ENCODE measurements at places on chromosomes 2 and 18. TPM values are rescaled to one million over a fixed set of nuclear protein-coding genes. Genes with fewer than 3 reads are reported as not detected.
A peak's percentile ranks its signal among the peaks of the same experiment; 100 is the strongest.

Gene CD8B2
- not detected for total RNA-seq

Gene GCG
- total RNA-seq, result not detected

Gene CDCA7
- total RNA-seq, result 25.1 TPM

Gene ABCG8
- not detected for total RNA-seq

Gene SANBR
- 8.9 TPM for total RNA-seq

Gene CEP76
- total RNA-seq, result 15.6 TPM

Gene DNAH7
- total RNA-seq, result 0.20 TPM

Gene ANKRD62
- not detected for total RNA-seq

Gene SLC9A2
- total RNA-seq, result 19.3 TPM

Gene SIX2
- 0.15 TPM for total RNA-seq

Gene PPP1R1C
- total RNA-seq, result 2.7 TPM

Gene ADAM23
- total RNA-seq, result 24.6 TPM

GRCh38 chr2:224538561-224539138, 46.5 kb downstream of the CUL3 start:
- DNase-seq, result no peak

GRCh38 chr2:17518212-17519154, at the start of gene RAD51AP2:
RAD51AP2 (minus strand) TSS chr2:17518440; CDS start chr2:17518415, 25 bp downstream.
- DNase-seq, result peak; percentile 36

GRCh38 chr2:216017365-216017764, 4.0 kb upstream of the MREG start:
- DNase-seq, result no peak

DNA sequence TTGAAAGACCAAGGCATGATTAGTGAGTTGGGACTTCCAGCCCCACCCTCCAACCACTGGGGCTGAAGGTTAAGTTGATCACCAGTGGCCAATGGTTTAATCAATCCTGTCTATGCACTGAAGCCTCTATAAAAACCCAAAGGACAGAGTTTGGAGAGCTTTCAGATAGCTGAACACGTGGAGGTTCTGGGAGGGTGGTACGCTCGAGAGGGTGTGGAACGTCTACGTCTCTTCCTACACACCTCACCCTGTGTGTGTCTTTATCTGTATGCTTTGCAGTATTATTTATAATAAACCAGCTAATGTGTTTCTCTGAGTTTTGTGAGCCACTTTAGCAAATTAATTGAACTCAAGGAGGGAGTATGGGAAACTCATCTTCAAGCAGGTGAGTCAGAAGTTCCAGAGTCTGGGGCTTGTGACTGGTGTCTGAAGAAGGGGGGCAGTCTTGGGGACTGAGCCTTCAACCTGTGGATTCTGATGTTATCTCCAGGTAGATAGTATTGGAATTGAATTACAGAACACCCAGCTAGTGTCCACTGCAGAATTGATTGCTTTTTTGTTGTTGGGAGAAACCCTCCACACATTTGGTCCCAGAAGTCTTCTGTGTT, 20.3 kb downstream of the ACTR3 start:
- DNase-seq, result no peak

GRCh38 chr2:2175381-2176090, 155.5 kb downstream of the MYT1L start:
- DNase-seq, result no peak

GRCh38 chr2:12807907-12808810, 91.4 kb downstream of the TRIB2 start:
- no peak for DNase-seq

GRCh38 chr2:207352978-207353671, 176.6 kb upstream of the CREB1 start:
- no peak for DNase-seq

DNA sequence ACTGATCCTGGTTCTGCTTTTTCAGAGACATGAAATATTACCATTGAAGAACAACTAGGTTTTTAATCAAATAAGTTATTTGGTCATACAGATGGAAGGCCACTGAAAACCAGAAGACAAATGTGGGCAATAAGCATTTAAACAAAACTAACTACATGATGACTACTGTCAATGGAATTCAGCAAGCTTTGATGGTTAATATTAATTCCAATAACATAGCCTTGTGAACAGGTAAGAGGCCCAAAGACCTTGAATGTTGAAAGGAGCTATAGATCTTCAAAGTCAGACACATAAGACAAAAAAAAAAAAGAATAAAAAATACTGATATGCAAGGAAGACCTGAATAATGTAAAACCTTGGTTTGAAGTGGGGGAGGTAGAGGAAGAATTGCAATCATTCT, 1955.6 kb upstream of the CELF4 start:
- no peak for DNase-seq

GRCh38 chr2:107323946-107324565, 438.1 kb upstream of the ST6GAL2 start:
- no peak for DNase-seq

DNA sequence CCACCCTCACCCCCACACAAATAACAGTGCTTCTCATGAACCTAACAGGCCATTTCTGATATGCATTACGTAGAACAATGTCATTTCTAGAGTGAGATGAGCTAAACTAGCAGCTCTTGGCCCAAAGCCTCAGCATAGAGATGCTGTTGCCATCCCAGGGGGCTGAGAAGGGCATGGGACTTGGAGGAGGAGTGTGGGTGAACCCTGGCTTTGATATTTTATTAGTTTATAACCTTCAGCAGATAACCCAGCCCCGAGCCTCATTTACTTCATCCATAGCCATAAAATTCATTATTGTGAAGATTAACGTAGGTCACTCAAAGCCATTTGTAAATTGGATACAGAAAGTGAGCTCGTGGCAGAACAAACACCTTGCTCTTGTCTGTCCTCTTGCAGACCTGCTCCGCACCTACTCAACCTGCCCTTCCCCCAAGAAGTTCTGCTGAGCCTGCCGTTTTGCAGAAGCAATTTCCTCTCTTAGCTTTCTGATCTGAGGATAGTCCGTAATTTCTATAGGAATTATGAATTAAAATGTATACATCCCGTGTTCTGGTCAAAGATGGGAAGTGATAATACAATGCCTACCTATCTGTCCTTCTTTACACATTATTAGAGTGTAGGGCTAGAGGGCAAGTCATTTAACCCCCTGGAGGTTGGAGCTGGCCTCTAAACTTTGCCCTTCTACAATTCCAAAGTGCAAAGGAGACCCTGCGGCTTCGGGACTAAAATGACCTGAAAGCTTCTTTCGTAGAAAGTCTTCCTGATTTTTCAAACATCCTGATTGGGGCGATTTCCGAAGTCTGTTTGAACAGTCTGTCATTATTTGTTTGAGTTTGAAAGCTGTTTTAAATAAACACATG, 187.4 kb downstream of the BCL2 start:
- no peak for DNase-seq

GRCh38 chr18:8507915-8508705, 101.1 kb upstream of the RAB12 start:
- DNase-seq, result no peak

DNA sequence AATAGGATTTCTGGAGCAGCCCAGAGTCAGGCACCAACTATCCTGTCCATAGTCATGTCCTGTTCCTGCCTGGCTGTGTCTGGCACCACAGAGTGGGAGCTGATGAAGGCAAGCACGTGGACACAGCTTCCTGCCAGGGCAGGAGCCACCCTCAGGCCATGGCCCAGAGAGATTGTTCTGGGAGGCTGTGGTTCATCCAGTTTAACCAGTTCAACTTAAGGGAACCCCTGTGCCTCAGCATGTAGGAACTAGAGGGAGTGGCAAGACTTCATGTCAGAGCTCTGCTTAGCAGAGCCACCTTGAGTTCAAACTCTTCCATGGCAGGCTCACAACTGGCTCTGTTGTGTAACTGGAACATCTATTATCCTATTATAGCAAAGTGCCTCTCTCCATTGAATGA, 73.2 kb upstream of the NCKAP5 start:
- peak; percentile 14 for DNase-seq

- DNase-seq, result no peak
These were observed 26.2 kb upstream of the XDH start for GRCh38 chr2:31440764-31441163.

DNA sequence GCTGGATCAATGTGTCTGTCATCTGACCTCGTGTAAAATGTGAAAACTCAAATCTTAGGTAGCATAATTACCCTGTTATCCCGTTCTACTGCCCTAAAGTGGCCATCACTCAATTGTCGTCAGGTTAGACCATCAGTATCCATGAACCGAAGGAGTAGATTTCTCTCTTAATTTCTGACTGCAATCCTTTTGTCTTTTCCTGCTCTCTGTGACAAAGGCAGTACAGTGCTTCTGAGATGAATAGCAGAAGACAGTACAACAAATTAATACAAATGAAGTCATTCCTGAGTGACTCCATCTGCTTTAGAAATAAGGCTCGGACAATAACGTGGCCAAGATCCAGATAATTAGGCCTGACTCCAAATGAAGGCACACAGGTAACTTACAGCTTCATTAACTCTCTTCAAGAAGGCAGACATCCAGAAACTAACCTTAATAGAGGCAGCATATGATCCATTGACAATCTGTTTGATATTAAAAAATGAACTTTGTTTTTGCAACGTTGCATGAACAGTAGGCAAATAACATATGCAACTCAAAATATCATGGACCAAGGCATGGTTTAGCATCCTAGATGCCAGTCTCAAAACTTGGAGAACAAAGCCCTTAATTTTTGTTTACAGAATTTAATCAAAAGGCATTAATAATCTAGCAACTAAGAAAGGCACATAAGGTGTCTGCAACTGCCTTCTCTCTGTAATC, 96.7 kb upstream of the CDH20 start:
- DNase-seq, result no peak

DNA sequence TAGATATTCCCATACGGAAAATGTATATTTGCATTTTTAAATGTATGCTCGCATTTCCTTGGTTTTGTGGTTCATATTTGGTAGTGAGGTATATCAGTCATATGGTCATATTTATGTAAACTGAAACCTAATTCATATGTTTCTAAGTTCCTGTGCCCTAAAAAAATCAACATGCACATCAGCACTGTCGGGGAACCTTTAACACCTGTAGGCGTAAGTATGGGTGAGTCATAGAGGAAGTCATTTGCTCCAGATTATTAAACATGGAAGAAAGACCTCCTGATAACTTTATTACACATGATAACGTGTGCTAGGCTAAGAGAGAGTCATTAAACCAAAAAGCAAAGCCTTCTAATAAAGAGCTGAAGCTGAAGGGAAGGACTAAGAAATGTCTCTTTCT, 437.7 kb downstream of the NRXN1 start:
- no peak for DNase-seq

DNA sequence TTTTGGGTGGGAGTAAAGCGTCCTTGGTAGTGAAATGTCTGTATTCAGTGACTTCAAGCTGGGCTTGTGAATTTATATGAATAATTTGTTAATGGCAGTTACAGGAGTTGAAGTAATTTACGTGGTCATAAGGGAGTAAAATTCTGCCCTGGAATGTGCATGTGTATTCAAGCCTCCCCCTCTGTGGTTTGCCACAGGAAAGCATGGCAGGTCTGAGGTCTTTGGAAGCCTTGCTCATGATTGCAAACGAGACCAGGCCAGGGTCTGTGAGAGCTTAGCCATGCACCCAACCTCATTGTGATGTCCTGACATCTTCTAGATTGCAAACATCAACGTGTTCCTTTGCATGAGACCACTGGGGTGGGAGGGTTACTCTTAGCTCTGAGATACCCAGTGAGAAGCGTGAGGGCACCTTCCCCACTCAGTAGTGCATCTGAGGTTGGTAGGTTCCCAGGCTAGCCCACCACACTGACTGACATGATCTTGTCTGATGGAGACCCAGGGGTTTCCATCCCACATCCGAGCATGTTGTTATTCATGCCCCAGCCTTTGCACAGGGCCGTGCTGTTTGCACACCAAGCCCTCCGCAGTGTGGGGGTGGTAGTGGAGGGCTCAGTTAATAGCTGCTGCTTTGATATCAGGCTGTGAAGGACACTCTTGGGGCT, 216.5 kb downstream of the KLHL29 start:
- no peak for DNase-seq

DNA sequence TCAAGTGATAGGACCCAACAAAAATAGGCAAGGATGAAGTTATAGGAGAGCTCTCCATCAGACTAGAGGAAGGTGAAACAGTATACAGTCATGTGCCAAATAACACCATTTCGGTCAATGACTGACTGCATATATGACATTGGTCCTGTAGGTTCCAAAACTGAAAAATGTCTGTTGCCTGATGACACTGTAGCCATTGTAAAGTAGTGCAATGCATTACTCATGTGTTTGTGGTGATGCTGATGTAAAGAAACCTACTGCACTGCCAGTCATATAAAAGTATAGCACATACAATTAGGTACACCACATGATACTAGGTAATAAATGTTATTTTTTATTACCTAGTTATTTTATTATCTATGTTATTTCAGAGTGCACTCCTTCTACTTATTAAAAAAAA, 147.9 kb downstream of the GREB1L start:
- no peak for DNase-seq

- DNase-seq, result no peak
These were observed 168.5 kb upstream of the SLC39A10 start for GRCh38 chr2:195488567-195488966.

DNA sequence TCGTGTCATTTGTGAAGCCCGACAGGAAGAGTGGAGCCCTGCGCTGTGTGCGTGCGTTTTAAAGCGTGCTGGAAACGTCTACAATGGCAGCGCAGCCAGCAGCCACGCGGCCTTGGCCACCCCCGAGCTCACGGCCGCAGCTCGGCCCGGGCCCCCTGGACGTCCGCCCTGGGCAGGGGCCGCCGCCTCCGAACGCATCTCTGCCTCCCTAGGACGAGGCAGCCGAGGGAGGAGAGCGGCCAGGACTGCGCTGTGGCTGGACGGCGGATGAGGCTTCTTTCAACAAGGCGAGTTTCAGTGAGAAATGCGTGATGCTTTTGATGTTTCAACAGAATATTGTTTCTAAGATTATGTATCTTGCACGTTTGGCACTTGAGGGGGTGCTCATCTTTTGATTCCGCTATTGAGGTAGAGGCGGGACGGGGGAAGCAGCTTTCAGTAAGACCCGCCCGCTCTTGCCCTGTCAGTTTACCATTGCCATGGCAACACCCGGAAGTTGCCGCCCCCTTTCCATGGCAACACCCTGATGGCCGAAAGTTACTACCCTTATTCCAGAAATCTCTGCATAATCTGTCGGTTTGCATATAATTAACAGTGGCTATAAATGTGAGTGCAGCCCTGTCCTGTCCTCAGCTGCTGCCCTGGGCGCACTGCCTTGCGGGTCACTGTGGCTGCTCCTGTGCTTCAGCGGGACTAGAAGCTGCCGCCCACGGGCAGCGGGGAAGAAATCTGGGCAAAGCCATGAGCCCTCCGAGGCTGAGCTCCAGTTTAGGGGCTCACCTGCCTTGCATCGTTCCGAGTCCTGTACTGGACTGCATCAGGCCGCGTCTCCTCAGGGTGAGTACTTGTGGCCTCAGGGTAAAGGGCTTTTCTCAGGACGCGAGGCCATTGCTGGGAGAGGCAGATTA, 38.6 kb downstream of the ADNP2 start:
- DNase-seq, result peak; percentile 67

DNA sequence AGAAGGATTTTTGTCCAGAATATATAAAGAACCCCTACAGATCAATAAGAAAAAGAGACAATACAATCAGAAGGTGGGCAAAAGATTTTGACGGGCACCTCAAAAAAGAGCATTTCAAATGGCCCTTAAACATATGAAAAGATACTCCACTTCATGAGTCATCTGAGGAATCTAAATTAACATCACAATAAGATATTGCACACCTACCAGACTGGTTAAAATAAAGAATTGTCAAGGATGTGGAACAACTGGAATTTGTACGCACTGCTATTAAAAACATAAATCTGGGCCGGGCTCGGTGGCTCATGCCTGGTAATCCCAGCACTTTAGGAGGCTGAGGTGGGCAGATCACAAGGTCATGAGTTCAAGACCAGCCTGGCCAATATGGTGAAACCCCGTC, 17.0 kb upstream of the NCOA1 start:
- DNase-seq, result no peak

All from NCI-H460 (cell line).